ENCODE measurements at places on chromosomes 1 and 21.

GRCh38 chr21:33283203-33283602 is 17.0 kb downstream of the IL10RB start:
- DNase-seq: no peak

- peak; percentile 12 for DNase-seq
Measured at GRCh38 chr1:40855513-40855912, 6.7 kb downstream of the CITED4 start.

GRCh38 chr1:70528590-70529333 is 117.7 kb downstream of the CTH start:
- DNase-seq: no peak

DNA sequence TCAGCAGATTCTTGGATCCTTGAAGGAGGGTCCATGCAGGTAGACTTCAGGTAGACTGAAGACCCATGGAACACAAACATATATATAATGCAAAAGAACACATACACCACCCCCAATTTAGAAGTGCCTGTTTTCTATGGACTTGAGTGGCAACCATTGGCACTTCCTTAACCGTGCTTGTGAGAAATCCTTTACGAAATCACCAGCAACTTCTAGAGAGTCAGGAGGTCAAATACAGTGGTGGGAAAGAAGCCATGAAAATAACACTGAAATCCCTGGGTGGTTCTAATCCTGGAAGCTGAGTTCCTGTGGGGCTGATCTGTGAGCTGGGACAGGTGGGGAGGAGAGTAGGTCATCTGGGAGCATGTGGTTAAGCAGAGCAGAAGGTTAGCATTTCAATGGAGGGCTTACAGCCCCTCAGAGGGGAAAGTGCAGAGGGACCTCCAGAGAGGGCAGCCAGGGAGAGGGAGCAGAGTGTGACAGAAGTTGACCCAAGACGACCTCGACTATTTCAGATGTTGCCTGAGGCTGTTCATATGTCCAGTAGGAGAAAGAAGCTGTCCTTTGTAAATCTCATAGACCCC is 13.0 kb upstream of the IL10 start:
- DNase-seq: no peak

DNA sequence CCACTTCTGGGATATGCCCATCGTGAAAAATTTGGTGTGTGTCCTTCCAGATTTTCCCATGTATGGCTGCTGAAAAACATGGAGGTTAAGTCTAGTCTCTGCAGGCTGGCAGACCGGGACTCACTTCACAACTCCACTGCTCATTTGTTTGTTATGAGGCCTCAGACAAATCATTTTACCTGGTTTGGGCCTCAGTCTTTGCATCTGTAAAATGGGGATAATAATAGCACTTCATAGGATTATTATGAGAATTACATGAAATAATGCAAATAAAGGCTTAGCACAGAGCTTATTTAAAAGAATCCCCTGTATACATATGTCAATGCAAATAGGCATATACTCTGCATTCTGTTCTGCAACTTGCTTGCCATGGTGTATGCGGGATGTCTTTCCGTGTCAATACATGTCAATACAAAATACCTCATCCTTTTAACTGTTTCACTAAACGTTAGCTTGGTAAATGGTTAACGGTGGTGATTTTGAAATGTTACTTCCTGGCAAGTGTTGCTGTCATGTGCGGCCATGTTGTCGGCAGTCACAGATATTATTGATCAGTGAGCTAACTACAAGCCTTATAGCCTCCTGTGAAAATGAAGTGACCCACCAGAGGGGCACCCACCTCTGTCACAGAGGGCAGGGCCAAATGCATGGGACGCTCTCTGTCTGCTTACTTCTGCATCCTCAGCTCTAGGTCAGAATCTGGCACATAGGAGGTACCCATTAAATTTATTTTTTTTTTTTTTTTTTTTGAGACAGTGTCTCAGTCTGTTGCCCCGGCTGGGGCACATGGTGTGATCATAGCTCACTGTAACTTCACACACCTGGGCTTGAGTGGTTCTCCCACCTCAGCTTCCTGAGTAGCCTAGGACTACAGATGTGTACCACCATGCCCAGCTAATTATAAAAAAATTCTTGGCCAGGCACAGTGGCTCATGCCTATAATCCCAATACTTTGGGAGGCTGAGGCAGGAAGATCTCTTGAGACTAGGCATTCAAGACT is 4.3 kb downstream of the LCK start:
- DNase-seq: no peak

- DNase-seq: no peak
Measured at GRCh38 chr1:44713321-44713781, 17.6 kb downstream of the RNU5D-1 start.

GRCh38 chr1:198346178-198346577 is 189.4 kb downstream of the NEK7 start:
- DNase-seq: no peak

GRCh38 chr21:25911730-25912401 is 177.1 kb downstream of the GABPA start:
- no peak for DNase-seq

All from stimulated activated CD4-positive, alpha-beta T cell treated with anti-CD3 and anti-CD28 coated beads, Interleukin-12 subunit alpha, Interleukin-12 subunit beta, amount 100 ng/mL, for 4 hours (primary cell).